Retinal pigment epithelial cell (primary cell): ENCODE measurements at places on chromosomes 5 and 9.

DNA sequence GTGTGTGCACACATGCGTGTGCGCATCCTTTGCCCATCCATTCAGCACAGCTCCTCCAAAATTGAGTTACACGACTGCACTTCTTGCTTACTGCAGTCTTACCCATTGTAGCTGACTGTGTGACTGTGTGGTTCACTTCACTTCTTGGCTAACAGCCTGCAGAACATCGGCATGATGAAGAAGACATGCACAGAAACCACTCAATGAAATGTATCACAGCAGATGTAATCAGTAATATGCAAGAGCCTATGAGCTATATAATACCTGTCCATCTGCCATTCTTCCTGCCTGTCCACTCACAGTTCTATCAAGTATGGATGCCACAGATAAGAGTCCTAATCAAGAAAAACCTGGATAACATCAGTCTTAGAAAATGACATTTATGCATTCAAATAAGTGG is 83.9 kb downstream of the TRPM3 start:
- DNase-seq, result no peak

GRCh38 chr5:27479859-27480258 is 441.5 kb upstream of the CDH9 start:
- DNase-seq, result no peak

GRCh38 chr5:122545986-122546385 is 228.9 kb upstream of the SNX2 start:
- no peak for DNase-seq

DNA sequence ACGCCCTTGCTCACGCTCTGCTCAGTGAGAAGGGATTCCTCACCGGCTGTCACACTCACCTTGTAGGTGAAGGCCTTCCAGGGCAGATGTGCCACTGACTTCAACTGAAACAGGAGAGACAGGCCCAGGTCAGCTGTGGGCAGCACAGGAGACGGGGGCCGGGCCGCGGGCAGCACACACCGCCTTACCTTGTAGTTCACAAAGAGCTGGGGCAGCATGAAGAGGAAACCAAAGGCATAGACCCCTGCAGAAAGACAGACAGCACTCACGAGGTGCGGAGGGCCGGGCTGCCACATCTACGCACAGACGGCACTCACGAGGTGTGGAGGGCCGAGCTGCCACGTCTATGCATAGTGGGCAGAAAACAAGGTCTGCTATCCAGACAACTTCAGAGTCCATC is 23.3 kb downstream of the CLPTM1L start:
- no peak for DNase-seq

DNA sequence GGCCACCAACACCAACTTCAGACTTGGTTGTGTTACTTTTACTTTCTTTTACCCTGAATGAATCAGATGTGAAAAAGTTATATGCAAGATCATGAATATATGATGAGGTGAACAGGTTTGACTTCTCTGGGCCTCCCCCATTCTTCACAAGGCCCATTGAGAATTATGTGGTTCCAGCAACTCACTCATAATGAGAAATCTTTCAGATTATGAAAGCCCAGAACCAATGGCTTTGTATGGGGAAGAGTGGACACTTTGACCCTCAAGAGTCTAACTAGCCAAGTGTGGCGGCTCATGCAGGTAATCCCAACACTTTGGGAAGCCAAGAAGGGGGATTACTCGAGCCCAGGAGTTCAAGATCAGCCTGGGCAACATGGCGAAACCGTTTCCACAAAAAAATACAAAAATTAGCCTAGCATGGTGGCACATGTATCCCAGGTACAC is 16.1 kb upstream of the LNPEP start:
- DNase-seq, result no peak

GRCh38 chr5:54344653-54345052 is 34.3 kb upstream of the ARL15 start:
- DNase-seq, result no peak

GRCh38 chr9:4317681-4318080 is 17.8 kb upstream of the GLIS3 start:
- no peak for DNase-seq

DNA sequence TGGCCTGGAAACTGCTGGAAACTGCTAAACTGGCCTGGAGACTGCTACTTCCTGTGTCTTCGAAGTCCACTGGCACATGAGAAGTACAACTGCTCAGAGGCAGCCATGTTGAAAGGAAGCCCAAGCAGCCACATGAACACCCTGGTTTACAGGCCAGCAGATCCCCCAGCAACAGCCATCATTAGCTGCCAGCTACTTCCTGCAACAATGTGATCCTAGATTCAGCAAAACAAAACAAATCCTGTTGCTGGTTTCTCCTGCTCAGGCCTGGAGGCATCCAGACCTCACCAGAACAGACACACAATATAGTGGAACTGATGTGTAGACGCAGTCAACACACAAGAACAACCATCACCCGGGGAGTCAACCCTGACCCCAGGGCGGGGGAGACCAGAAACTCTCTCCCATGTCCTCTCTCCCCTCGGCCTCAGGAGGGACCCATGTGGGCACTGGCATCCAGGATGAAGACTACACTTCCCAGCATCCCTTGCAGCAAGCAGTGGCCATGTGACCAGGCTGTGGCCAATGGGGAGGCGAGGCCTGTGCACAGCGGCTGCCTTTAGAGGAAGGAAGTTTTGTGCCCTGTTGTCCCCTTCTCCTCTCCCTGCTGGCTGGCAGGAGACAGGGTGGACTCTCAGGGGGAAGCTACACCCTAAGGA is 9.2 kb upstream of the LCN15 start:
- no peak for DNase-seq

DNA sequence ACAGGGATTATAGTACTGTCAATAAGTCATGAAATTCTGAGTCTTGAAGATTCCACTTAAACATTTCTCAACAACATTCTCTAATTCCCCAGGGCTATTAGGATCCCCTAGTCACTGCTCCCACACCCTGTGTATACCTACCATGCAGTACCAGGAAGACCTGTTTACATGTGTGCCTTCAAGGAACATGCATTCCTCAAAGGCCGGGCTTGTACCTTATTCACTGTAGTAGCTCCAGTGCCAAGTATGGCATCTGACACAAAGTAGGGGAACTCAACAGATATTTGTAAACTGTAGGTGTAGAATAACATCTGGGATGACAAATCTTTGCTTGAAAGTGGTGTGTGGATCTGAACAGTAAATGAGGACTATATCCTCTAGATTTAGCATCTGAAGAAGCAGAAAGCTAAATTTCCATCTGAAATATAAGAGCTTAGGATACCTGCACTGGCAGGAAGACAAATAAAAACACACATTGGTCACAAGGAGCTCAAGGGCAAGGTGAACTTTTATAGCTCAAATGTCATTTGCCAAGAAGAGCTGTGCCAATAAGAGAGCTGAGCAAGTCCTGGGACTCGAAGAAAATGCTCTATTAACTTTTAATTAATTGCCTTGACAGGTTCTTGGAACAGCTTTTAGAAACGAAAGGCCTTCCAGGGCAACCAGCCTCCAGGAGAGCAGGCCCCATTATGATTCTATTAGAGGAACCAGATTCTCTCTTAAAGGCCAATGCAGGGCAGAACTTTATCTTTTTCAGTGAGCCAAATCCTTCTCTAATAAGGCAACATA is 52.3 kb upstream of the MYOT start:
- no peak for DNase-seq

GRCh38 chr5:72633649-72634048 is 126.4 kb upstream of the ZNF366 start:
- no peak for DNase-seq

DNA sequence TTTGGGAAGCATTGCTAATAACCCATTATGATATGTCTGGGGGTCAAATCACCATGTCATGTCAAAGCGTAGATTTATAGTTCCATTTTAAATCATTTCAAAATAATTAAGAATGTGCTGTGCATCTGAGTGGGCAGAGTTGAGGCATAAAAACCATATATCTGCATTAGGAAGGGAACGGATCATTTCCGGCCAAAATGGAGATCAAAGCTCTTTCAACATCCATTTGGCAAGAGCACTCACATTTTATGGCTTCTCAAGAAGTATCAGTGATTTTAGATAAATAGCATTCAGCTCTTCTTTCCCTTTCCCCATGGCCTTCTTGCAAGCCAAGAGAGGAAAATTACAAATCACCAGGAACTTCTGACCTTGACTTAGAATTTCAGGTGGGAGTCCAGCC is 89.9 kb downstream of the HSPA4 start:
- DNase-seq, result no peak

- DNase-seq, result no peak
These were observed 678 bp downstream of the SLC2A6 start for GRCh38 chr9:133477992-133478850.

- no peak for DNase-seq
These were observed 15.4 kb downstream of the IARS1 start for GRCh38 chr9:92278110-92278509.

DNA sequence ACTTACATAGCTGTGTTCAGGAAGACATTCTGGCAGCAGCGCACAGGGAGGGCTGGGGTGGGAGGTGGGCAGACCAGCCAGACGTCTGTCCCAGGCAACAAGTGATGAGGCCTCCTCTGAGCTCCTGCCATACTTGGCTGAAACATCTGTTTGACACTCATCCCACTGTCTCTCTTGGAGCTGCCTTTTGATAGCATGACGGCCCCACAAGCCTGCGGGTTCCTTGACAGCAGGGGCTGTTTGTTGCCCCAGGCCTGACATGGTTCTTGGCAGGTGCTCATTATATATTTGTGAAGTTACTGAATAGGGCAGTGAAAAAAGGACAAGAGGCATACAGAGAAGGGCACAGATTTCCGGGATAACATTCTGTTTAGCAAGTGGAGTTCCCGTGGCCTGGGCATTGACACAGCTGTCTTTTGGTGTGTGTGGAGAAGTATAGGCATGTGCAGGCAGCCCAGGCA is 22.2 kb upstream of the B4GALT1 start:
- no peak for DNase-seq

DNA sequence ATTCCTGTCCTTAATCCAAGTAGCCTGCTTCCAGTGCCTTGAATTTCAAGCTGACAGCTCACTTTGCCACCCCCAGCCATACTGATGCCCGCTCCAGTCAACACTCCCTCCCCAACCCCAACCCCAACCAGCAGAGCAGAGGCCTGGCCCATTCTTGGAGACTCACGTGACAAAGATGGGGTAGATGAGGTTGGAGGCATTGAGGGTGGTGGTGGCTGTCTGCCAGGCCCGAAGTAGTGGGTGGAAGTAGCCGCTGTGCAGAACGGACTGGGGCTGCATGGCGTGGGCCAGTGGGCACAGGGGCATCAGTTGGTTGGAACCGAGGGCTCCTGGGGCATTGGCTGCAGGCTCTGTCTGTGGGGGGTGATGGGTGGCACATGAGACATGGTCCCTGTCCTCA is 7.8 kb downstream of the ALAD start:
- no peak for DNase-seq

- DNase-seq, result no peak
These were observed 42.5 kb downstream of the MAP1B start for GRCh38 chr5:72149742-72150141.

DNA sequence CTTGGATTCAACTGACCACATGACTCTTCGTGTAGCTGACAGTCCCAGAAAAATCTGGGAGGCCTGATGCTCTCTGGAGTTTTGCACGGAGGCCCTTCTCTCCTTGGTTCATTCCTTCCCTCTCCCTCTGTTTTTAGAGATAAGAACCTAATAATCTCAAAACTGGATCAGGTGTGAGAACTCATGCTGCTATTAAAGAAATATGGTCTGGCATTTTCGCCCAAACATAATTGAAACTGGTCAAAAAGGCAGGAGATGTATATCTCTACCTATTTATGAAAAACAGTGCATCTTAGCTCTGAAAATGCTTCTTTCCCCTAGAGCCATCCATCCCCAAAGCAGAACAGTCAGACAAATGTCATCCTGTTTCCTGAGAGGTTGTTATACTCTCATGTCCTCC is 397.5 kb downstream of the PRELID2 start:
- no peak for DNase-seq
